ENCODE measurements at places on chromosomes 2 and 18. TPM values are rescaled to one million over a fixed set of nuclear protein-coding genes. Genes with fewer than 3 reads are reported as not detected.

- DNase-seq, result peak; percentile 19
- no peaks in the 10 kb centered on the region for H3K27me3 ChIP-seq
- no peaks in the 10 kb centered on the region for H3K4me1 ChIP-seq
Observed at GRCh38 chr18:31819106-31819924, 58.6 kb upstream of the SLC25A52 start.

- peak; percentile 14 for DNase-seq
- H3K4me3 ChIP-seq, result no peak overlapping the region
- H3K36me3 ChIP-seq, result no peaks in the 10 kb centered on the region
Observed at GRCh38 chr2:1738163-1738562, 6.2 kb downstream of the PXDN start.

DNA sequence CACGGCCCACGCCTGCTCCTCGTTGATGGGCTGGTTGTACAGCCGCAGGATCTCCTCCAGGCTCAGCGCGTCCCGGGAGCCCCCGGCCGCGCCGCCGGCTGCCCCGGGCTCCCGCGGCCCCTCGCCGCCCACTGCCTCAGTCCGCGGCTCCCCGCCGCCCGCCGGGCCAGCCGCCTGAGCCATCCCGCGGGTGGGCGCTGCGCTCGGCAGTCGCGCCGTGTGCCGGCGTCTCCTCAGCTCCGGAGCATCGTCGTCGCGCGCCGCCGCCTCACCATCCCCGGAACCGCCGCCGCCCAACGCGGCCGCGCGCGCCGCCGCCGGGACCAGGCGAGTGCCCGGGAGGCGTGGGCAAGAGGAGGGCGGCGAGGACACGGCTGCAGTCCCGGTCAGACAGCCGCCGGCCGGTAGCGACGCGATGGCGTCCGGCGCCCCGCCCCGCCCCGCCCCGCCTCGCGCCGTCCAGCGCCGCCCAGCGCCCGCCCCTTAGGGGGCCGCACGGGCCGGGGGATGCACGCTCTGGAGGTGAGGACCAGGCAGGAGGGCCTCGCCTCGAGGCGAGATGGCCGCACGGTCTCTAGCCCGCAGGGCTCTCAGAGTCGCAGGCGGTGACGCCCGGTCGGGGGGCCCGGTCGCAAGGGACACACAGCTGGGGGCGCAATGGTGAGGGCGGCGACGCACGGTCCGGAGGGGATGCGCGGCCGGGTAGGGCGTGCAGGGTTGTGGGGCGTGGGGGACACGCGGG lies at the start of gene SPIRE1:
SPIRE1 (minus strand) TSS at position 424 of the 742 bp plus-strand sequence; CDS start at position 183, 241 bp downstream.
- H3K4me3 ChIP-seq, result peak within 1 kb of the TSS; percentile 69
- H3K36me3 ChIP-seq, result no peaks in the 10 kb centered on the region
- no peaks in the 10 kb centered on the region for H3K27me3 ChIP-seq
- DNase-seq, result peak; percentile 68
- no peaks in the 10 kb centered on the region for H3K4me1 ChIP-seq

Gene ACVR2A
- total RNA-seq, result 15.4 TPM

GRCh38 chr18:30334781-30335180 lies 707.8 kb downstream of the DSC3 start:
- no peak overlapping the region for H3K4me3 ChIP-seq
- H3K4me1 ChIP-seq, result no peaks in the 10 kb centered on the region
- no peaks in the 10 kb centered on the region for H3K36me3 ChIP-seq
- no peak overlapping the region for H3K27ac ChIP-seq

- no peaks in the 10 kb centered on the region for H3K4me1 ChIP-seq
- H3K4me3 ChIP-seq, result no peak overlapping the region
- H3K36me3 ChIP-seq, result no peaks in the 10 kb centered on the region
- H3K27me3 ChIP-seq, result no peaks in the 10 kb centered on the region
- no peak overlapping the region for H3K27ac ChIP-seq
- no peak for DNase-seq
Observed at GRCh38 chr2:127201452-127201851, 18.6 kb downstream of the CYP27C1 start.

Gene LRATD1
- 227 TPM for total RNA-seq

DNA sequence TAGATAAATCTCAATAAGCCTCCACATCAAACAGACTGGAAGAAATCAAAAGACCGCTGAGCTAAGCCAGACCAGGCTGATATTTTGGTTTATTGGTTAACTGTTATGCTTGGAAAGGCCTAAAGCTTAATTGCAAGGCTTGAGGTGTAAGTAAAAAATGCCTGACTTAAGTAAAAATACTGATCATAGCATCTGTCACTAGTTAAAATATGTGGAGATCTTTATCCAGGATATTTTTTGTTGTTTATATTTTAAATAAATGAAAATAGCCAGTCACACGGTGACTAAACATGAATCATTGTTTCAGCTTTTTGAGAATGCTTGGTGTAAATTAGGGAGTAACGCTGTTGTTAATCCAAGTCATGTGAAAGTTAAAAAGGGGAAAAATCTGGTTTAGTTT lies 127.9 kb downstream of the THADA start:
- H3K27me3 ChIP-seq, result no peaks in the 10 kb centered on the region
- no peak for DNase-seq
- no peaks in the 10 kb centered on the region for H3K4me1 ChIP-seq
- H3K4me3 ChIP-seq, result no peak overlapping the region
- H3K27ac ChIP-seq, result no peak overlapping the region

Gene LIPG
- 25.5 TPM for total RNA-seq

DNA sequence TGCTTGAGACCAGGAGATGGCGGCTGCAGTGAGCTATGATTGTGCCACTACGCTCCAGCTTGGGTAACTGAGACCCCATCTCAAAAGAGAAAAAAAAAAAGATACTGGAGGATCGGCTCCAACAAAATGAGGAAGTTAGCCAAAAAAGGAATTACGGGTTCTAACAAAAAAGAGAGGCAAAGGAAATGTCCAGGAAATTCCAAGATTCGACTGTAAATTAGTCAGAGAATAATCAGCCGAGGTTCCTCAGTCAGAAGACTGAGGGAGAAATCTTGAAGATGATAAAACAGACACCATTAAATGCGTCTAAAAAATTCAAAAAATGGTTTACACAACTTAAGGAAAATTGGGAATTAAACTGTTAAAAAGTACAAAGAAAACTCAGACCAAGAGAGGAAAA lies 89.5 kb downstream of the AAK1 start:
- no peak overlapping the region for H3K27ac ChIP-seq
- no peak overlapping the region for H3K4me3 ChIP-seq
- H3K4me1 ChIP-seq, result peaks cover 6% of the 10 kb centered on the region
- H3K27me3 ChIP-seq, result no peaks in the 10 kb centered on the region
- no peak for DNase-seq

DNA sequence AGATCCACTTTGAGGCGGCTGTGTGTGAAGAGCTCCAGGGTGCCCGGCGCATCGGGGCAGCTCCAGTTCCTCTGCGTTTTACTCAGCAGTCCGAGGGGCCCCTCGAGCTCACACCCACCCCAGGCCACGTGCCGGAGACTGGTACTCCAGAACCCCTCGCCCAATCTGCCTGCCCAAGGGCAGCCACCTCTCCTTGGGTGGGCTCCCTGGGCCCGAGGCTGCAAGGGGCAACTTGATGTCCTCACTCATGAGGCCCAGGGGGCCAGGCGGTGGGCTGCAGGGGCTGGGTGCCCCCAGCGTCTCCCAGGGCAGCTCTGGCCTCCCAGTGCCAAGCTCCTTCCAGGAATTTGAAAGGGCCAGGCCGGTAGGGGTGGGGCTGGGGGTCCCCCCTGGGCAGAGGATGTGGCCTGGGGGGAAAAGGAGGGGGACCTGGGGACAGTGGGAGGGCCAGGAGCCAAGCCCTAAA lies 16.7 kb downstream of the RAMP1 start:
- H3K36me3 ChIP-seq, result no peaks in the 10 kb centered on the region
- H3K4me3 ChIP-seq, result no peak overlapping the region
- no peak overlapping the region for H3K27ac ChIP-seq
- no peaks in the 10 kb centered on the region for H3K4me1 ChIP-seq
- H3K27me3 ChIP-seq, result no peaks in the 10 kb centered on the region

- H3K4me1 ChIP-seq, result peaks cover 4% of the 10 kb centered on the region
- H3K27me3 ChIP-seq, result no peaks in the 10 kb centered on the region
- H3K27ac ChIP-seq, result no peak overlapping the region
Observed at GRCh38 chr2:27916293-27916995, 25.9 kb downstream of the BABAM2 start.

DNA sequence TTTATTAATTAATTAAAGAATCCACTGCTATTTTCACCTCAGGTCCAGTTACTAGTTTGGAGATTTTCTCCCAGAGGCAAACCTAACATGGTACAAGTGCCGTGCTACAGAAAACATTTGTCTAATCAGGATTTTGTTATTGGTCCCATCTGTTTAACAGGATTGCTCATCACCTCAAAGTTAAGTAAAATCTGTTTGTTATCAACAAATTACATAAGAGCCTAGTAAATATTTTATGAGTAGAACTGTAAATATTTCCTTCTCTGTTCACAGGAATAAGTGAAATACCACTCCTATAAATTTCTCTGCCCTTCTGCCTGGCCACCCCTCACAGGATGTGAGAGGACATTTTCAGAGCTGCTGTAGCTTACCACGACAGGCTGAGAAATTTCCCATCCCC lies 200.2 kb downstream of the RAD51AP2 start:
- H3K27ac ChIP-seq, result no peak overlapping the region
- H3K27me3 ChIP-seq, result no peaks in the 10 kb centered on the region

- H3K4me3 ChIP-seq, result no peak overlapping the region
- peaks cover 6% of the 10 kb centered on the region for H3K4me1 ChIP-seq
- DNase-seq, result peak; percentile 37
- no peaks in the 10 kb centered on the region for H3K27me3 ChIP-seq
Observed at GRCh38 chr2:28470759-28471158, 25.1 kb upstream of the PLB1 start.

GRCh38 chr2:73037947-73038585 lies 33.4 kb downstream of the SFXN5 start:
- no peak for DNase-seq
- no peak overlapping the region for H3K27ac ChIP-seq
- H3K4me1 ChIP-seq, result no peaks in the 10 kb centered on the region
- H3K4me3 ChIP-seq, result no peak overlapping the region

DNA sequence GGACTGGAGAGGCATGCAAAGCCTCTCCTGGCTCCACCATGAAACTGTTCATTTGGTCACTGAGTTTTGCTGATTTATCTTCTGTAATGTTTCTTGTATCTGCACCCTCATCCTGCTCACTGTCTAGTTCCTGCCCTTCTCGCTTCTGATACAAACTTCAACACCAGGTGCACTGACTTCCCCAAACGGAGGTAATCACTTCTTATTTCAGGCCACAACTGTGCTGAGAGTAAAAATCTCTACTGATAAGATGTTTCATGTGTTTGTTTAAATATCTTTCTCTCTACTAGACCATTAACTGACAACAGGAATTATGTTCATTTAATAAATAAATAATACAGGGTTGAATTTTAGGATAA lies 10.9 kb upstream of the NT5C1B start:
- no peaks in the 10 kb centered on the region for H3K27me3 ChIP-seq
- no peaks in the 10 kb centered on the region for H3K36me3 ChIP-seq
- DNase-seq, result no peak
- no peaks in the 10 kb centered on the region for H3K4me1 ChIP-seq
- no peak overlapping the region for H3K27ac ChIP-seq

DNA sequence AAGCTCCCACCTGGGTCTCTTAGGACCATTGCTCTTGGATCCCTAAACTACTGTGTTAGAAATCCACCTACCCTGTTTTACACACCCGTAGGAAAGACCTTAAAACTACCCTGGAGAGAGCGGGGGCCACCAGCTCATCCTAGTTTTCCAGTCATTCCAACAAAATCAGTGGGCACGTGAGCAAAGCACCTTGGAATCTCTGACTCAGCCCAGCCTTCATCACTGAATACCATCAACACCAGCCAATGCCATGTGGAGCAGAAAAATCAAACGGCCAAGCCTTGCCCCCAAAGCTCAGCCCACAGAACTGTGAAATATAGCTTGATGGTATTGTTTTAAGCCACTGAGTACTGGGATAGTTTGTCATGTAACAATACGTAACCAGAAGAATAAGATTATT lies 449.7 kb upstream of the CHAC2 start:
- no peak for DNase-seq
- no peak overlapping the region for H3K4me3 ChIP-seq
- H3K27me3 ChIP-seq, result no peaks in the 10 kb centered on the region

Gene GALNT3
- 117 TPM for total RNA-seq

GRCh38 chr2:239544918-239545465 lies 144.2 kb upstream of the HDAC4 start:
- no peaks in the 10 kb centered on the region for H3K4me1 ChIP-seq
- no peak overlapping the region for H3K27ac ChIP-seq
- no peaks in the 10 kb centered on the region for H3K27me3 ChIP-seq
- no peak for DNase-seq

- no peak overlapping the region for H3K27ac ChIP-seq
- H3K27me3 ChIP-seq, result no peaks in the 10 kb centered on the region
- no peaks in the 10 kb centered on the region for H3K4me1 ChIP-seq
- no peak overlapping the region for H3K4me3 ChIP-seq
Observed at GRCh38 chr2:204604061-204604460, 58.8 kb downstream of the PARD3B start.

Gene G6PC2
- total RNA-seq, result 0.11 TPM

Gene GAREM2
- total RNA-seq, result 2.4 TPM

DNA sequence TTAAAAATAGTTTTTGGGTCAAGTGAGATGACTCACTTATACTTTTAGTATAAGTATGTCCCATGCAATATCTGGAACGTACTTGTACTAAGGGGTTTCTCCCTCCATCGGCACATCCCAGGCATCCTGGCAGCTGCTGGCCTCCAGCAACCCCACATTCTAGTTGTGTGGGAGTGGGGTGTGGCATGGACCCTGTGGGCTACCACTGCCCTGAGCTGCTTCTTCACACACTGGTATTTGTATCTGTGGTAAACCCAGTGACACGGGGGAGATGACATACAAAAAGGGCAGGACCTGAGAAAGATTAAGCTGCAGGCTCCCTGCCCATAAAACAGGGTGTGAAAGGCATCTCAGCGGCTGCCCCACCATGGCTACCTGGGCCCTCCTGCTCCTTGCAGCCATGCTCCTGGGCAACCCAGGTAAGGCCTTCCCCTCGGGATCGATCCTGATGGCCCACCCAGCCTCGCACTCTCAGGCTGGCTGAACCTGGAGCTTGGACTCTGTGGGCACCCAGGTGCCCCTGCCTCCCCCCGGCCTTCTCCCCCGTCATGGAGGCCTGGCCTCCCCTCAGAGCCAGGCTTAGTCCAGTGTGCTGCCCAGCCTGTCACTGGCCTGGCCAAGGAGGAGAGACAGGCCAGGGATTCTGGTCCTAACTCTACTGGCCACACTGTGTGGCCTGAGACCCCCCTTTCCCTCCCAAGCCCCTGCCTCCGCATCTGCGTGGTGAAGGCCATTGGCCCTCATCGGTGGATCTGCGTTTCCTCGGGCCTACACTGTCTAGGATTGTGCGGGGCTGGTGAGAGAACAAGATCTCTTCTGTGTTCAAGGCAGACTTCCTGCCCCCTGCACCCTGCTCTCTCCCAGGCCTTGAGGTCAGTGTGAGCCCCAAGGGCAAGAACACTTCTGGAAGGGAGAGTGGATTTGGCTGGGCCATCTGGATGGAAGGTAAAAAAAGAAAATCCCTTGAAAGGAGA lies at the start of gene GNLY:
GNLY (plus strand) TSS at position 307 of the 974 bp plus-strand sequence; CDS start at position 368, 61 bp downstream.
- DNase-seq, result no peak
- H3K4me3 ChIP-seq, result no peak within 1 kb of the TSS
- no peak within 1 kb of the TSS for H3K27ac ChIP-seq

Measured in colonic mucosa (tissue), 4 donors.